Brain microvascular endothelial cell (primary cell): ENCODE measurements at places on chromosomes 7 and 10.

DNA sequence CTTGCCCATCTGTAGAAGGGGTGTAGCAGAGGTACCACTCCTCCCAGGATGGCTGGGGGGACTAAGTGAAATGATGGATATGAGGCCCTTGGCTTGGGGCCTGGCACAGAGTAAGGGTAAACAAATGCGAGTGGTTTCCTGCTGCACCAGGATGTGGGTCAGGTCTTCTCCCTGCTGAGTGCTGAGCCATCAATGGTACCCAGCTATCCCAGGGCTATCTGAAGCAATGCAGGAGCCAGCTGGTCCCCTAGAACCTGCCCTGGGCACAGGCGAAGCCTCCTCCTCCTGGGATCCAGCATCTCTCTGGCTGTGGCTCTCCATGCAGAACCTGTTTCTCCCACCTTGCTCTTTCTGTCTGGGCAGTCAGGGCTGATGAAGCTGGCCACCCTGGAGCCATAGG lies 20.9 kb upstream of the GOLGA7B start:
- no peak for DNase-seq

DNA sequence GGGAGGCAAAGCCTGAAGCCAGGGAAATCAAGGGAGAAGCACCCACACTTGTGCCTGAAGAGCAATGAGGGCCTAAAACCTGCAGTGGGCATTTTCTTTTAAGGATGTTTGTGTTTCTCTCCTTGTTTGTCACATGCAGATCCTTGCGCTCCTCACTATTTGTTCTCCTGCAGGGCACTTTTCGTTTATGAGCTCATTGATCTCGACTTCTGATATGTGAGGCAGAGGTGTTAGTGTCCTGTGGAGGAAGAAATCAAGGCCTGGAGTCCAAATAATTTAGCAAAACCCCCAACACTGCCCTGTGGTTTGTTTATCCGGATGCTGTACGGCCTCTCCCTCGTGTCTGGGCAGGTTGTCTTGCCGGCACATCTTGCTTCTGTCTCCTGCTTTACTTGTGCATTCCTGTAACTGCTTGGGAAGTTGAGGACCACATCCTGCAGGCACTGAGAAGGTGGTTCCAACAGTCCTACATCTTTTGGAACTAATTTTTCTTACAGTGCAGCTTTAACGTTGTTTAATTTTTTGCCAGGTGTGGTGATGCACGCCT lies 13.7 kb downstream of the UBE3C start:
- no peak for DNase-seq

GRCh38 chr10:73545357-73545756 lies 45.8 kb downstream of the USP54 start:
- DNase-seq: no peak

- no peak for DNase-seq
Measured at GRCh38 chr7:67620216-67620933, 623.7 kb downstream of the TYW1 start.

DNA sequence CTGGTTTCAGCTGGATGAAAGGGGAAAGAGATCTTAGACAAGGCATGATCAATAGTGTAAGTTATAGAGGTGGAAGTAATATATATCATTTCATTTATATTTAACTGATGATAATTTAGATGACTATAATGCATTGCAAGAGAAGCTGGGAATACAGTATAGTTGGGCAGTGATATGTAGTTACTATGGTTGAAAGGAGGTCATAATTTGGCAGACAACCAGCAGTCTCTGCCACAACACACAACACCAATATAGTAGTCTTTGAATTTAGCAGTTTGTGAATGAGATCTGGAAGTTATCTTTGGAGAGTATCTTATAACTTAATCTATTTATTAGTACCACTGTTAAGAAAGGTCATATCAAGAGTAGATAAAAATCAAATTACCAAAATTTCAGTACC lies 39.9 kb downstream of the TAX1BP1 start:
- no peak for DNase-seq
